ENCODE measurements at places on chromosomes 13 and 19.

DNA sequence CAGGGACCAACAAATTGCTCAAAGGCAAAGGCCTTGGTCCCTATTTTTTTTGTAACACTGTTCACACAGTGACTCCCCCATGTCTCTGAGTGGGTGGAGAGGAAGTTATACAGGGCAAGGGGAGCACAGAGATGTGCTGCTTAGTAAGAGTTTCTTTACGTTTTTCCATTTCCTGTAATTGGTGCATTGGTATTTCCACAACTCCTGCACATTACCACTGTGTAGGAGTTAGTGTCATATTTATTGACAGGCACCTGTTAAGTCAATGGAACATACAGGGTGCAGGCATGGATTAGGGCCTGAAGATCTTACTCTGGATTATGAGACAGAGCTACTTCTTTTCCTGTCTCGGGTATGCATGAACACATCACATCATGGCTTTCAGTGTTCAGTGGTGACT lies 45.2 kb downstream of the SOX21 start:
- no peak for DNase-seq

GRCh38 chr13:113475280-113475679 lies 15.2 kb downstream of the DCUN1D2 start:
- DNase-seq = no peak

- DNase-seq = no peak
Observed at GRCh38 chr19:7482584-7483439, 6.0 kb downstream of the PEX11G start.

DNA sequence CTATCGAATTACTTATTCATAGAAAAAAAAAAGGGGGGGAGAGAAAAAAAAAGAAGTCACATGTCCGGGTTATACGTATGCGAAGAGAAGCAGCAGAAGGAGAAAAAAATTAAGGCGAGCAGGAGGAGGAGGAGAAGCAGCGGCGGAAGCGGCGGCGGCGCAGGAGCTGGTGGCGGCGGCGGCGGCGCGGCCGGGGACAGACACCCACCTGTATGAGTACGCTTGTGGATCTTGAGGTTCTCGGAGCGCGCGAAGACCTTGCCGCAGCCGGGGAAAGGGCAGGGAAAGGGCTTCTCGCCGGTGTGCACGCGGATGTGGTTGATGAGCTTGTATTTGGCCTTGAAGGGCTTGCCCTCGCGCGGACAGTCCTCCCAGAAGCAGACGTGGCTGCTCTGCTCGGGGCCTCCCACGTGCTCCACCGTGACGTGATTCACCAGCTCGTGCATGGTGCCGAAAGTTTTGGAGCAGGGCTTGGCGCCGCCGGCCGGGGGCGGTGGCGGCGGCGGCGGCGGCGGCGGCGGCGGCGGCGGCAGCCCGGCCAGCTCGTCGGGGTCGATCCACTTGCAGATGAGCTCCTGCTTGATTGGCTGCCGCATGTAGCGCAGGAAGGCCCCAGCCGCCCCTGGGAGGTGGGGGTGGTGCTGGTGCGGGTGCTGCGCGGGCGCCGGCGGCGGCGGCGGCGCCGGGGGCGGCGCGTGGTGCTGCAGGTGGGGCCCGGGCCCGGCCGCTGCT lies 1.5 kb downstream of the ZIC5 start:
- no peak for DNase-seq

DNA sequence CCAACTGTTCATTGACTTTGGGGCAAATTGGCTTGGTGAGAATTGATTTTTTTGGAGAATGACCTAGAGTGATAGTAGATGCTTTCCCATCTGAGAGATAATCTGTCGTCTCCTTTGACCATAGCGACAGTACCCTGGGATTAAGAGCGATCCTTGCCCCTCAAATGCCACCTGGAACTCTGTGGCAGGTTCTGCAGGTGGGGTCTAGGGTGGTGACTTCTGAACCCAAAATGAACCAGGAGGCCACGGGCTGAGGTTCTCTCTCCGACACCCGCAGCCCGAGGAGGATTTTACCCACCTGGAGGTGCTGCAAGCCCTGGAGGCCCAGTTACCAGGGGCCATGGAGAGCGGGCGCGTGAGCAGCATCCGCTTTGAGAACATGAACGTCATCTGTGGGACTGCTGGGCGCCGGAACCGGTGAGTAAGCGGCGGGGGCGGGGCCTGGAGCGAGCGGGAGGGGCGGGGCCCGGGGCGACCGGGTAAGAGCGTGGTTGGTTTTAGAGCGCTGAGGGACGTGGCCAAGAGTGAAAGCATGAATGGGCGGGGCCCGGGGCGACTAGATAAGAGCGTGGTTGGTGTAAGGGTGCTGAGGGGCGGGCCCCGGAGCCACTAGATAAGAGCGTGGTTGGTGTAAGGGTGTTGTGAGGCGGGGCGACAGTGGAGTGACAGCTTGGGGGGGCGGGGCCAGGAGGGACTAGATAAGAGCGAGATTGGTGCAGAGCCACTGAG lies 8.6 kb downstream of the C19orf81 start:
- DNase-seq = peak; percentile 24

DNA sequence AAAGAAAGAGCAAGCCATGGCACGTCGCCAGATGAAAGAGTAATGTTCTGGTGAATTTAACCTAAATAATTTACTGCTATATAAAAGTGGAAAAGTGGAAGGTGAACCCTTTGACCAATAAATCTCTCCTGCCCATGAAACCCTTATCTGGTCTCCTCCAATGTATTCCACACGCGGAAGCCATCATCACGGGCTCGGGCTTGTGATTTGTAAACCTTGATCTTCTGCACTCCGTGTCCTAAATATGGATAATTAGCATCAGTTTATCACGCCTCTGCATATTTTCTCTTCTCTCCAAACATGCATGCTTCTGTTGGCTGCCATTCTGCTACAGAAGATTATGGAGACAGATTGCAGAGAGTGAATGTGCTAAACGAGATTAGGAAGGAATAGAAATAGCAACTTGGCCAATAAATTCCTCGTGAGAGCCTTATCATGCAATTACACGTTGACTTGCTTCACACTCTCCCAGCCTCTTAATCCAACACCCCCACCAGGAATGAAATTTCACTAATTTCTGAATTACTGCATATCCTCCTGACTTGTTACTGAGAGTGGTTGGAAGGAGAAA lies 34.5 kb downstream of the SOX1 start:
- DNase-seq = no peak

GRCh38 chr13:51960766-51961165 lies 50.5 kb downstream of the ATP7B start:
- DNase-seq = no peak

DNA sequence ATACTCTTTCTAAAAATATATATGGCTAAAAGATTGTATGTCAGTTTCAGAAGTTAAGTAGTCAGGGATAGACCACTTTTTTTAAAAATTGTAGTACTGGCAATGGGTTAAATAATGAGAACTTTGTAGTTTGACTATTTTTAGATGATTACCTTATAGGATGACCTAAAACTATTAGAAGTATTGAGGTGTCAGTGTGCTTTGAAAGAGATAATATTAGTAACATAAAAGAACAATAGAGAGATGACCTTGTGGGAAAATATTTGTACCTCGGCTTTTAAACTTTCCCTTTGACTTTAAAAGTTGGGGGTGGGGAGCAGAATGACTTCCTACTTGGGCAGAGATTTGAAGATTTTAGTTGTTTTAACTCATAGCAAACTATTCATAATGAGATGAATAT lies 48.3 kb downstream of the SLAIN1 start:
- no peak for DNase-seq

DNA sequence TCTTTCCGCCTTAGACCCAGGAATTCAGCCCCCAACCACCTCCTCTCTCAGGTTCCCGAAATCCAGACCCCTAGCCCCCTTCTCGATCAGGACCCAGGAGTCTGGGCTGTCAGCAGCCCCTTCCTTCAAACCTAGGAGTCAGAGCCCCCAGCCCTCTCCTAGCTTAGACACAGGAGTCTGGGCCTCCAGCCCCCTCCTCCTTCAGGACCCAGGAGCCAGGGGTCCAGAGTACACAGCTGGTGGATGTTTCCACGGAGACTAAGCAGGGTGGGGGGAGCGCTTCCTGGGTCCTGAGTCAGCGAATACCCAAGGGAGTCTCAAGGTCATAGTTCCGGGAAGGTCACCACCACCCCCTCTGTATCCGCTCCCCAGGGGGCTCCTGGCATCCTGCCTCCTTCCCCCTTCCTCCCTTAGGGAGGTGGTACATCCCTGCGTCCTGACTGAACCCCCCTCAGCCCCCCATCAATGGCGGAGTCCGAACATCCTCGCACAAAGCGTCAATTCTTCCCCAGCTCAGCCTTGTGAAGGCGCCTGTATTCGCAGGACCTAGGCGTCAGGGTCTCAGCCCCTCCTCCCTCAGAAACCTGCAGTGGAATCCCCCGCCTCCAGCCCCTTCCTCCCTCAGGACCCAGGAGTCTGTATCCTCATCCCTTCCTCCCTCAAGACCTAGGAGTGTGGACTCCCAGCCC lies 4.6 kb downstream of the CADM4 start:
- no peak for DNase-seq

- no peak for DNase-seq
Observed at GRCh38 chr19:42512743-42513304, 15.5 kb downstream of the CEACAM1 start.

DNA sequence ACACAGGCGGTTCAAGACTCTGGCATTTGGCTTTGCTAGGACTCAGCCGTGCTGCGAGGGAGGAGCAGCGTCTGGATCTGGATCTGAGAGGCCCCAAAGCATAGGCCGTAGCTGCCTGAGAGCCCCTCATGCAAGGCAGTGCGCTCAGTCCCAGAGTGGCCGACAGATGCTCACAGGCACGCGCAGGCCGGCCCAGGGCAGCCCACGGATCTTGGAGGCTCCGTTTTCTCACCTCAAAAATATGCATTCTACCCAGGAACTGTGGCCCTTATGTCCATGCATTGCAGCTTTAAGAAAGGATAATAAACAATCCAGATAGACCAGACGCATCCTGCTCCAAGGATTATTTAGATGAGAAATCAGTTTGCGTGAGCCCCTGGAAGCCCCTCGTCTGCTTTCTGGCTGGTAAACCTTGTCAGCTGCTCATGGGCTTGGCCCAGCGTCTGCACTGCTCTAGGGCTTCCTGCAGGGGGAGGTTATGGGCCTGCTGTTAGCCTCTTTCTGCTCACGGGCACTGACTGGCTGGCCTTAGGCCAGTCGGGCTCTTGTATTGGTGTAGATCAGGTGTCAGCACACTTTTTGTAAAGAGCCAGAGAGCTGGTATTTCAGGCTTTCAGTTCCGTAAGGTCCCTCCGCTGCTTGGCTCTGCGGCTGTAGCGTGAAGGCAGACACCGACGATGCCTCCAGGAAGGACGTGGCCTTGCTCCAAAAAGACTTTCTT lies 24.2 kb downstream of the TEX29 start:
- DNase-seq = no peak

DNA sequence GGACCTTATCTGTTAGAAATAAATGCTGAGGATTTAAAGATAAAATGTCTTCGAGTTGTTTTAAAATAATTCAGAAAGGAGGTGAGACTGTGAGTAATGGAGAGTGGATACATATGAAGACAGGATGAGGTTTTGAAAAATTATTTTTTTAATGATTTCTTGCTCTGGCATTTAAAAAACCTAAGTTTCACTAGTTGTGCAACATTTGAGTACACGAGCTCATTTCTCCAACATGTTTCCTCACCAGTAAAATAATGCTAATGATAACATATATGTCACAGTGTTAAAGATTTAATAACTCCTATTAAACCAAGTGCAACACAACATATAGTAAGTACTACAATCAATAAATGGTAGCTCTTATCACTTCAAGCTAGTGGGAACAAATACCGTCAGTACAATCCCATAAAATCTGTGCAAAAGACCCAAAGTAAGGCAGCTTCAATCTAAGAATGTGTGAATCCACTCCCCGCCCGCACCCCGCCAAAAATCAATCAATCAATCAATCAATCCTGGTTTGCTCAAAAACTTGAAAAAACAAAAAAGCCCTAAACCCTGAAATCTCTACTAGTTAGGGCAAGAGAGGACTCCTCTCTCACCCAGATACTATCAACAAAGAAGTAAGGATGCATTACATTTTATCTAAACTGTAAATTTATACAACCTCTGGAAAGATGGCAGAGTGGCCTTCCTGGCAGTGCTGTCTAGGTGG lies 1.3 kb downstream of the ALG5 start:
- no peak for DNase-seq

GRCh38 chr13:36297366-36298338 lies at the start of gene CCDC169:
TSS of gene CCDC169 (minus strand) at chr13:36297814. CDS start at chr13:36297719, 95 bp downstream.
- DNase-seq = no peak

GRCh38 chr13:34256236-34256635 lies 438.3 kb downstream of the RFC3 start:
- DNase-seq = no peak

Data from activated T-helper 1 cell treated with anti-CD3 and anti-CD28 coated beads, Interleukin-2, amount 50 U/mL, for 16 hours (primary cell).